Daoy (cell line): ENCODE measurements at places on chromosomes 1 and 21. TPM values are rescaled to one million over a fixed set of nuclear protein-coding genes. Genes with fewer than 3 reads are reported as not detected.

GRCh38 chr1:206488466-206488865, 18.2 kb downstream of the IKBKE start:
- DNase-seq, result no peak

DNA sequence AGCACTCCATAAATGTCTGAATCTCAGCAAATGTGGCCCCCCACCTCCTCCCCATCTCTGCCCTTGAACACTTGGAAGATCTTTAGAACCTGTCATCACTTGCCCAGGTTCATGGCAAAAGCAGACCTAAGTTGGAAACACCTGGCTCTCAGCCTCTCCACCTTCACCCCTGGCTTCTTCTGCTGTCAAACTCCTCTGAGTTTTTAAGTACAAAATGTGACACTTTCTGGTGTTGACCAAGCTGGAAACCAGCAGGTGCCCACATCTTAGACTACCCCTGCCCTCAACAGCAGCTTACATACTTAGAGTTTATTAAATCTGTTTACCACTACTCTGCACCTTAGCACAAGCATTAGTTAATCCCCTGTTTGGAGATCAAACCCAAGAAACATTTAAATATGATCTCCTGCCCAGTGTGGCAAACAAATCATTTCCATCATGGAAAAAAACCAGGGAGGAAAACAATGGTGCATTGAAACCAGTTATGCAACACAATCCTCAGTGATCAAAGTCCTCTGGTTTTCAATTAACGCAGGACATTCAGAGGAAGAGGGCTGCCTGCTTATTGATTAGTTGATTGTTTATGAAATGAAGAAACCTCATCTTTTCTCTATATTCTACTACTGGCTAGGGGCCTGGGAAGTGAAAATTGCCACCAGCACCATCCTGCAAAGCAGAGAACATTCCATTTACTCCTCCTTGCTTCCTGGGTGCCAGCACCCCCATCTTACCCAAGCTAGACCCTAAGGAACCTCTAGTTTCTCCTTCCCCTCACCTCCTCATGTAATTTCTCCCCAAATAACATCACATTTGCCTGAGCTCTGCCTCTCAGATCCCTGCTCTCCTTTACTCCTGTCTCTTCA, 139.4 kb upstream of the RAB4A start:
- DNase-seq, result no peak

- DNase-seq, result no peak
These were observed 53.9 kb downstream of the PRSS38 start for GRCh38 chr1:227869279-227869842.

The PLA2G2D gene
- not detected in 2 replicates for total RNA-seq

The NTNG1 gene
- total RNA-seq, result 3.2 and 3.4 TPM in 2 replicates

The C1orf50 gene
- 2.5 and 3.1 TPM in 2 replicates for total RNA-seq
